T-helper 17 cell (primary cell): ENCODE measurements at places on chromosomes 12 and 14.

DNA sequence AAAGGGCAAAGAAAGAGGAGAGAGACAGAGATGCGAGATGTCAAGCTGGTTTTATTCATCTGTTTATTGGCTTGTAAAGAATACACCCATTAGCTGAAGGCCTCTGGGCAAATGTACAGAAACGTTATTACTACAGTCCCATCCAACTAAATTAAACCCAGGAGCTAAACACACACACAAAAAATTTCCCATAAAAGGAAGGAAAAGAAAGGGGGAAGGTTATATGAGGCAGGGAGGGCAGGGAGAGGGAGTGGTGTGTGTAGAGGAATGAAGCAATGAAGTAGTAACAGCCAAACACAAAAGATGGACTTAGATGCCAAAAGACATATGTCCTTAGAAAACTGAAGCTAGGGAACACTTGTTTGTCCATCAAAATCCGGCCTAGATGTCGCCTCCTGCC, 3.1 kb upstream of the MFAP5 start:
- DNase-seq: no peak

DNA sequence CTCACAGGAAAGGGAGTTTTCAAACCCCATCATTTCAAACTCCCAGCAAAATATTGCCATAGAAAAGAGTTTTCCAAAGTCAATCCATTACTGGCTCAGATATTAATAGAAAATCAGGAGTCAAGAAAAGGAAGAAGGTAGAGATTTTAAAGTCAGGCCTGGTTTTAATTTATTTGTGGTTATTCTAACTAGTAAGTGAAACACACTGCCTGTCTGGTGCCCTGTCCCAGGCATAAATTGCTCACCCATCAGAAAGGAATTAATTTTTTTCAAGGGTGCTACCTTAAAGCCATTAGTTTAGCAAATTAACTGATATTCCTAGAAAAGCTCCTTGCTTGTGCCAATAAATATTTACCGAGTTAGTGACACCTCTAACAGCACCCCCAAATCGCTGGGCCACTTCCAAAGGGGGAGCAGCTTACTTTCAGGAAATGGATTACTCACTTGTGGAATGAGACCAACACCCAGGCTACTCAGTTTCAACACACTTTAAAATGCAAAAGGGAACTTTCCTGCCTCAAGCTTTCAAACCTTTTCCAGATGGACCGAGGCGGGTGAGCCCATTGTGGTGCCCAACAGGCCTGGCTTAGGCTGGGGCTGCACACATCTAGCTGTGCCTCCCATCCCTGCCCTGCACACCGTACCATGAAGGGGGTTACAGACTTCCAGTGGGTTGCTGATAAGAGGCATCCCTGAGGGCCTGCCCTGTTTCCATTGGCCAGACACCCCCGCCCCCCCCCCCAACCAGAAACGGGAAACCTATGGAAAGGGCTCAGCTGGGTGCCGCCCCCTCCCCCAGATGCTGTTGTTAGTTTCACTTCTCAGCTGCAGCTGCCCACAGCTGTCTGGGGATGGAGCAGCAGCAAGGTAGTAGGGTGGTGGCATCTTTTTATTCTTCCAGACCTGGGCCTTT, 117.2 kb downstream of the SAMD4A start:
- DNase-seq: no peak

- DNase-seq: no peak
Measured at GRCh38 chr14:99554184-99554583, 49.8 kb downstream of the CCDC85C start.

DNA sequence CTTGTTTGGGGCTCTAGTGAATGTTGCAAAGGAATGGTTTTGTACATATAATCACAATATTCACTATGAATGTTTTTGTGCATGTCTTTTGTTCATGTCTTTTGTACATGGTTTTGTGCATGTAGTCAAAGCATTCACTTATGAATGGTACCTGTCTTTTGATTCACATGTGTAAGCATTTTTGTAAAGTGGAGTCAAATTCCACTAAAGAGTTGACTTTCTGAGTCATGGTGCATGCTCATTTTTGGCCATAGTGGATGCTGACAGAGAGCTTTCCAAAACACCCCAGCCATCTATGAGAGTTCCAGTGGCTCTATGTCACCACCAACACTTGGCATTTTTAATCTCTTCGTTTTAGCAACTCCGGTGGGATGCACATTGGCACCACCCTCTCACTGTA, 1185.9 kb upstream of the TMEM132C start:
- no peak for DNase-seq

- no peak for DNase-seq
Measured at GRCh38 chr12:69649529-69649928, 38.8 kb upstream of the LRRC10 start.

- peak; percentile 17 for DNase-seq
Measured at GRCh38 chr12:101697197-101697929, at the start of gene CHPT1. TSS of gene CHPT1 (plus strand) at chr12:101697640. CDS start at chr12:101697862, 222 bp downstream.

DNA sequence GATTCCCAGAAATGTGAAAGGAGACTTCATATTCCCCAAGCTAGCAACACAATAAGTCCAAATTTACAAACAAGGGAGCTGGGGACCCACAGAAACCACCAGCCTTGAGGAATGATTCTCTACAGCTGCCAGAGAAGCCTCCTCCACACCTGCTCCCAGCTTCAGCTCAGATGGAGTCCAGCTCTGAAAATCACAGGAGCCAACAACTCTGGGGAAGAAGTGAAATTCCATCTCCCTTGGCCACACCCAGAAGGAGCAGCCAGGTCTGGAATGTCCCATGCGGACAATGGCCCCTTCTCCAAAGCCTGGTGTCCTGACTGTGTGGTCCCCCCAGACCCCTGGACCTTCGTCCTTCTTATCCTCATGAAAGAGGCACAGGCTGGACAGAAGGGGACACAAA, 45.4 kb downstream of the SYNE3 start:
- no peak for DNase-seq

DNA sequence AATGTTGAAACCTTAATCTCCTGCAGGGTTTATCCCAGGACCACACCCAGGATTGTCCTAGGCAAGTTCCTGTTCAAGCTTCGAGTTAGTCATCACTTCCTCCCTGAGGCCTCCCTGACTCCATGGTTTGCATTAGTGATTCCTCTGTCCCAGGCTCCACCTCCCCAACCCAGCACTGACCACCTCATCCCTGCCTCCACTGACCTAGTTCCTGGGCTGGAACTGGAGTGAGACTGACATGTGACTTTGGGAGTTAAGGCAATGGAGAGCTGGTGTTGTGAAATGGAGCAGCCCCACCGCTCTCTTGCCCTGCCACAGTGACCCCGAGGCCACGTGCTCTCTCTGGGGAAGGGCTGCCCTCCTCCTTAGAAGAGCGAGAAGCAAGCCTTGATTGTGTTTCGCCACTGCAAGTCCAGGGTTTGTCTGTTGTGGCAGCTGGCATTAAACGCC, 15.8 kb upstream of the DTX1 start:
- DNase-seq: no peak

DNA sequence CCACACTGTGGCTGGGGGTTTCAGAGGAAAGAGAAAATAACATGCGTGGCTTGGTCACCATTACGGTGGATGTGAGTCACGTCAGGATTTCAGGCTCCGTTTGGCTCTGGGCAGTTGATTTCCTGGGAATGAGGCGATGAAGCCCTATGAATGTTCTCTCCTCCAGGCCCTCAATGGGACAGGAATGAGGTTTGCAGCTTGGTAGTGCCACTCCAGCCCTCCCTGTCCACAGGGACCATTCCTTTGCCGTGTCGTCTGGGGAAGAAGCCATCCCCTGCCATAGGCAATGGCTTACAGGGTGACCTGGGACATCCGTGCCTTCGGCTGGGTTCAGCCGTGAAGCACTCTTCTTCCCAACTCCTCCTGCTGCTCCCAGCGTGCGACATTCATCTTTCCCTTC, 95.0 kb downstream of the FBXL14 start:
- DNase-seq: no peak

- no peak for DNase-seq
Measured at GRCh38 chr12:126437934-126438333, 1372.7 kb downstream of the AACS start.

- no peak for DNase-seq
Measured at GRCh38 chr12:45918818-45919217, 71.6 kb downstream of the SCAF11 start.

GRCh38 chr12:69000540-69001243, 67.7 kb upstream of the CPM start:
- no peak for DNase-seq

- DNase-seq: peak; percentile 47
Measured at GRCh38 chr14:97602438-97603117, 805.4 kb downstream of the VRK1 start.

GRCh38 chr14:64573109-64573508, 23.3 kb downstream of the PPP1R36 start:
- DNase-seq: no peak

- no peak for DNase-seq
Measured at GRCh38 chr14:22303589-22304195, 285.3 kb downstream of the DAD1 start.

GRCh38 chr12:89040146-89040964, 311.9 kb downstream of the DUSP6 start:
- DNase-seq: peak; percentile 16

- DNase-seq: no peak
Measured at GRCh38 chr14:24411443-24412389, 12.9 kb downstream of the NYNRIN start.

DNA sequence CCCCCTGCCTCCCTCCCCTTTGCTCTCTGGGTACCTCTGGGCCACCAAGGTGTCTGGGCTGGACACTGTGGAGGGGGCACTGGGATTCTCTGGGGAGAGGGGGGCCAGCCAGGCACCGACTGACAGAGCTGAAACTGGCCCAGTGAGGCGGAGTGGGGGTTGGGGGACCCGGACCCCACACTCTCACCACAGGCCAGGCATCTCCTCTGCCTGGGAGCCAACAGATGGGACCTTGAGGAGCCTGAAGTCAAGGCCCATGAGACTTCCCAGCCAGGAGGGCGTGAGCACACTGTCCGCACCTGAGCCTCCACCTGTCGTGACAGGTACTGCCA, 39.8 kb upstream of the PPP1R13B start:
- no peak for DNase-seq

DNA sequence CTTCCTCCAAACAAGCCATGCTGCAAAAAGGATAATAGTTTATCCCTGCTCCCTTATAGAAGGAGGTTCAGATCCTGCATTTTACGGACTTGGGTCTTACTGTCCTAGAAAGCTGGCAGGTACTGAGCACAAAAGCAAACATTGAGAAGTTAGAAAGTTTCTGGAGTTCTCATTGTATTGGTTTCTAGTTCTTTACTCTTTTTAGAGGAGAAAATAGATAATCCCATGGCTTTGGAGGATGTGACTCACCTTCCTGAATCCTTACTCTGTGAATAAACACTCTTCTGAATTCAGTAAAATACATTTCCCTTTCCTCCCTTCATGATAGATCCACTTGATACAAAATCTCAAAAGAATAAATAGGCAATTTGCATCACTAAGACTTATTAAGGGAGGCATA, 188.9 kb downstream of the NPAS3 start:
- no peak for DNase-seq

DNA sequence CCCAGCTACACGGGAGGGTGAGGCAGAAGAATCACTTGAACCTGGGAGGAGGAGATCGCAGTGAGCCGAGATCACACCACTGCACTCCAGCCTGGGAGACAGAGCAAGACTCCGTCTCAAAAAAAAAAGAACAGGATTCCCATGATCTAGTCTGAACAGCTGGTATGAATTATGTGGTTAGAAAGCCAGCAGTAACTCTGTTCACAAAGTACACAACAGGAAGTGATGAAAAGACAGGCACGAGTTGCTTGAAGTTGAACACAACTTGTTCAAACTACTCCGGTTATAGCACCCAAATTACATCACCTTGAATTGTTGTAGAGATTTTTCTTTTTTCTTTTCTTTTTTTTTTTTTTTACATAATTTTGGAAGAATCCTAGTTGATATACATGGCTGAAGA, 238.8 kb upstream of the RGS6 start:
- DNase-seq: no peak

DNA sequence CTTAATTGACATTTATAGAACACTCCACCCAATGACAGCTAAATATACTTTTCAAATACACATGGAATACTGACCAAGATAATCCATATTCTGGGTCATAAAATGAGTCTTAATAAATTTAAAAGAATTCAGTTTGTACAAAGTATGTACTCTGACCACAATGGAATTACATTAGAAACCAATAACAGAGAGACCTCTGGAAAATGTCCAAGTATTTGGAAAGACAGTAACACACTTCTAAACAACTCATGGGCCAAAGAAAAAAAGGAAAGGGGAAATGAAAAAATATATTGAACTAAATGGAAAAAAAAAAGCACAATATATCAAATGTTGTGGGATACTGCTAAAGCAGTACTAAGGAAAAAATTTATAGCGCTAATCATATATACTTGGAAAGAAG, 52.0 kb downstream of the CRACR2A start:
- no peak for DNase-seq
